Aortic smooth muscle cell (primary cell): ENCODE measurements at places on chromosomes 4 and X. TPM values are rescaled to one million over a fixed set of nuclear protein-coding genes. Genes with fewer than 3 reads are reported as not detected.

IDS gene
- total RNA-seq, result 55.0 and 60.6 TPM in 2 replicates

SYTL4 gene
- 2.9 and 4.8 TPM in 2 replicates for total RNA-seq

DKK2 gene
- 0.66 and 4.3 TPM in 2 replicates for total RNA-seq

AFM gene
- total RNA-seq, result not detected in 2 replicates

LRCH2 gene
- 4.9 and 6.8 TPM in 2 replicates for total RNA-seq

ZNF827 gene
- total RNA-seq, result 4.5 and 7.8 TPM in 2 replicates

MSL3 gene
- 16.3 and 18.5 TPM in 2 replicates for total RNA-seq

MAGEA3 gene
- not detected in 2 replicates for total RNA-seq

ZNF157 gene
- 0.12 and 0.13 TPM in 2 replicates for total RNA-seq
